Activated T-cell treated with anti-CD3 and anti-CD28 coated beads, Interleukin-2, amount 50 U/mL, for 4 hours (primary cell): ENCODE measurements at places on chromosomes 6 and 20. TPM values are rescaled to one million over a fixed set of nuclear protein-coding genes. Genes with fewer than 3 reads are reported as not detected.
A peak's percentile ranks its signal among the peaks of the same experiment; 100 is the strongest.

Gene TFAP2D
- not detected for total RNA-seq

Gene ZBP1
- not detected for total RNA-seq

DNA sequence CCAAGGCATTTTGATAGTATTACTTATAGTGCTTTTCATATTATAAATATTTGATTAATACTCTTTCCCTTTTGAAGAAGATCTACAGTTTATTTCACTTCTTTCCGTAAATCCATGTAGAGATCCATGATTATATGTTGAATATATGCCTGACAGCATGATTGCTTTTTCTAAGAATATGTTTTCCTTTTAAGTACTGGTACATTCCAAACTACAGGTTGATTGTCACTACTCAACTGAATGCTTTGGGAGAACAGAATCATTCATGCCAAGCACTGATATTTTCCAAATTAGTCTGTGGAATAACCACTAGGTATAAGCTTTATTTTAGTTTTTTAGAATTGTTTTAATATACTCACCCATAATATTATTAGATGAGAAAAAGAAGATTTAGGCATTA, 330.2 kb downstream of the BCKDHB start:
- no peak for DNase-seq

Gene HLA-DQB1
- total RNA-seq, result 6.2 TPM

- no peak for DNase-seq
These were observed 13.0 kb downstream of the TXNDC5 start for GRCh38 chr6:7897461-7898192.

DNA sequence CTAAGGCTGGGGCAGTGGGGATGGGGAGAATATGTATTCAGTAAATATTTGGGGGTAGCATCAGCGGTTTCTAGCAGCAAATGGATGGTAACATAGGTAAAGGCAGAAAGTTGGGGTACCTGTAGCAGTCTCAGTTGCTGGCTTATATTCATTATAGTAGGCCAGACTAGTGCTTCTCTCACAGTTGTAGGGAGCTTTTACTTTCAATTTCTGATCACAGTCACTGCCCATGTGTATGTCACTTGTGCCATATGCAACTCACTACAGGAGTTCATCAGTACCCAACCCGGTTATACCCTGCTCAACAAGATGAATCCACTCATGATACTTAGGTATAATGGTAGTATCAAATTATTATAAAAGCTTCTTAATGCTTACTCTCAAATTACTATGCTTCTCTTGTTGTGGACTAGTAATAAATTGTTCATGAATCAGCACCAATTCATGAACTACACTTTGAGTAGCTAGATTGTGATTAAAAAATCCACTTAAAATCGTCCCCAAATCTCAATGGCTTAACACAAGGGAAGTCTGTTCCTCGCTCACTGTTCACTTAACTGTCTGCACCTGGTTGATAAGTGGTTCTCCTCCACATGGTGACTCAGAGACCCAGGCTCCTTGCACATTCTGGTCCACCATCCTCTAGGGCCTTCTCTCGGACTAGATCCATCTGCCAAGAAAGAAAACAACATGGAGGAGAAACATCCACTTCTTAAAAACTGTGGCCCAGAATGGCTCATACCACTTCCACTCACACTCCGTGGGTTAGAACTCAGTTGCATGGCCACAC, 31.3 kb upstream of the MYLIP start:
- DNase-seq, result no peak

- peak; percentile 49 for DNase-seq
These were observed 37.6 kb upstream of the CCN6 start for GRCh38 chr6:112016320-112016719.

DNA sequence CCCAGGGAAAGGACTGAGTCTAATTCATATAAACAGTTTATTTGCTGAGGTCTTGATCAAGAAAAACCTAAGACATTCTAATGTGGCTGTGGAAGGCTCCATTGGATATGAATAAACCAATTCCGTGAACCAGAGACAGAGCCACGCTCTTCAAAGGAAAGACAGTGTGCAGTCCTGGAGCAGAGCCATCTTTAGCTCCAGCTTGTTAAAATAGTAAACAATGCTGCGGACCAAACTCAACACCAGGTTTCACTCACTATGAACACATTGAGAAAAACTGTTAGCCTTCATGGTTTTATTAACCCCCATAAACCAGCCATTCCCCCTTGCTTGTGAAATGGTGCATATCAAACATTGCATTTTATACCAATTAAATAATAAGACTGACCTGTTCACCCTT, 61.9 kb downstream of the COL9A1 start:
- no peak for DNase-seq

DNA sequence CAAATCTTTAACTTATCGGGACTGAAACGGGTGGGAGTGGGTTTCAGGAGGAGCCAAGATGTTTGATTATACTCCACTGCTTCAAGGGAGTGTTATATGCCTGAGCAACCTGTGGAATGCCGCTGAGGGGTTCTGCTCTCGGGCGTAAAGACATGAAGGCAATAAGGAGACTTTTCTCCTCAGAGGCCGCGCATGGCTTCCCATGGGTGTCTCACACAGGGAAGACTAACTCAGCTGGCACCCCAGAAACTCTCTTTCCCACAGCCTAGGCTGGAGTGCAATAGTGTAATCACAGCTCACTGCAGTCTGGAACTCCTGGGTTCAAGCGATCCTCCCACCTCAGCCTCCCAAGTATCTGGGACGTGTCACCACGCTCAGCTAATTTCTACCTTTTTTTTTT, 5.1 kb upstream of the C20orf141 start:
- DNase-seq, result no peak

DNA sequence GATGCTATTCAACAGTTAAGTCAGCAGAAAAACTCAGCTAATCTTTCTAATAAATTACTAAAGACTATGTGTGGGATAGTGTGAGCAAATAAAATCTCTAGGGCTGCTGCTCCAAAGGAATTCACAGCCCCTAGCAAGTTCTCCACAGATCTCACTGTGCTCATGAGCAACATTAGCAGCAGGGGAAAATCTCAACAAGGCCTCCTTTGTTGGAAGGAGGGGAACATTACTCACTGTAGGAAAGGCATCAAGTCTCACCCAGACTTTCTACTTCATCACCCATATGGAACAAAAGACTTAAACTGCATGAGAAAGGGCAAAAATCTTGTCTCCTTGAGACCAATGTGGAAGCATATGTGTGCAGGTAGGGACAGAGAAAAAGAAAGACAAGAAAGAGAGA, 726.4 kb upstream of the SLC35B3 start:
- DNase-seq, result no peak

GRCh38 chr6:80356545-80356944, 250.1 kb downstream of the BCKDHB start:
- DNase-seq, result no peak

GRCh38 chr6:7273709-7274108, 39.3 kb downstream of the SSR1 start:
- DNase-seq, result no peak

GRCh38 chr6:113709936-113710509, 147.1 kb upstream of the MARCKS start:
- no peak for DNase-seq

Gene BEND3
- total RNA-seq, result 11.1 TPM

Gene GTPBP2
- total RNA-seq, result 39.1 TPM

GRCh38 chr6:158799051-158799792, 19.9 kb downstream of the EZR start:
- no peak for DNase-seq

Gene CCN2
- total RNA-seq, result 0.32 TPM

GRCh38 chr20:19120569-19120968, 91.9 kb upstream of the SLC24A3 start:
- DNase-seq, result no peak

Gene PI3
- not detected for total RNA-seq

Gene PLEKHG1
- 8.0 TPM for total RNA-seq

DNA sequence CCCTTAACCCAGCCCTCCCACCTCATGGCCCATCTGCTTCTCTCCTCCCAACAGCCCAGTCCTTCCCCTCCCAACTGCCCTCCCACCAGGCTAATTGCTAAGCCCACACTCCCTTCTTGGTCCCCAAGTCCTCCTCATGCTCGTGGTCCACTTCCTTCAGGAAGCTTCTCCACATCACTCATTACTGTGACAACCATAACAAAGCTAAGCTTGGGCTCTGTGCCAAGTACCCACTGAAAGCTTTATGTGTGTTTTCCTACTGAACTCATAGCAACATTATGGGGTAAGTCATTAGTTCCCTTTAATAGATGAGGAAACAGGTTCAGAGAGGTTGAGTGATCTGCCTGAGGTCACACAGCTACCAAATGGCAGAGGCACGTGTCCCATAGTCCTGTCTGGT, 16.2 kb downstream of the FRS3 start:
- DNase-seq, result no peak

GRCh38 chr6:149248693-149249369, 68.7 kb upstream of the TAB2 start:
- DNase-seq, result no peak

Gene NFATC2
- total RNA-seq, result 48.9 TPM

DNA sequence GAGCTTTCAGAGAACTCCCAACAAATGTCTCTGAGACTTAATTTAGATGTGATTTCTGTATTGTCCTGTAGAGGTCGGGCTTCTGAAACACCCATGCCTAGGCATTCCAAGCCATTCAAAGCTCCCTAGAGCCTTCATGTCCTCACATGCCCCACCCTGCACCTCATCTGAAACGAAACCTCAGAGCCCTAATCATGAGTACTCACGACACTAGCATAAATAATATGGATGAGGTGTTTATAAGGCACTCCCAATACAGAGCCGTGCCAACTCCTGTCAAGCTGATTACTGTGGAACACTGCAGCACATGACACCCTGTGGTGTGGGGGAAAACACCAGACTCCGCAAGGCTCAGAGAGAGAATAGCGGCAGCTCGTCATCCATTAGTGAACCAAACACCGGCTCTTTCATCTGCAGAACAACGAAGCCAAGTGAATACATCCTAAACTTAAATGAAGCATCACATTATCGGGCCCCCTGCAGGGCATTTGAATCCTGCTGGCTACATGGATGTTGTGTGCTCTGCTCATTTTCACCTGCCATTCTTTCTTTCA, 83.8 kb downstream of the FNDC1 start:
- DNase-seq, result no peak

- no peak for DNase-seq
These were observed 36.3 kb upstream of the ZFAND3 start for GRCh38 chr6:37783025-37783855.

- DNase-seq, result no peak
These were observed 109.6 kb upstream of the RPS6KA2 start for GRCh38 chr6:166736634-166737033.

- no peak for DNase-seq
These were observed 75.8 kb downstream of the CAP2 start for GRCh38 chr6:17469006-17469832.

DNA sequence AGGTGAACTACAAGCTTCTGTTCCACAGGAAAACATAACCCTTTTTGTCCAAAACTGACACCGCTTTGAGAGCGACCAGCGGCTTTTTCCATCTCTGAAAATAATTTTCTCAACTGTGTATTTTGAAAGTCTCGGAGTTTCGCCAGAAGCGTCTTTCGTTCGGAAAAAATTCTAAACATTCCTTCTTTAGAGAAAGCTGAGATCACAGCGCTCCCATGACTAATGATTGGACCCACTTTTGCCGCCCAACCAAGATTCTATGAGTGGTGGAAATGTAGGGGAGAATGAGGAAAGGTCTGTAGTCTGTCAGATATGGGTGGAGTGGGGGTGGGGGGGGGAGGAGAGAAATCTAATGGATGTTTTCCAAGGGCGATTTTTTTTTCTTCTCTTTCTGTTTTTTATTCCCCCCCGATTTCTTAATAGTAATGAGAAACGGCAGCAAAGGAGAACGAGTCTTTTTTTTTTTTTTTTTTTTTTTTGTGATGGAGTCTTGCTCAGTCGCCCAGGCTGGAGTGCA, 189.3 kb downstream of the TRIM27 start:
- no peak for DNase-seq

DNA sequence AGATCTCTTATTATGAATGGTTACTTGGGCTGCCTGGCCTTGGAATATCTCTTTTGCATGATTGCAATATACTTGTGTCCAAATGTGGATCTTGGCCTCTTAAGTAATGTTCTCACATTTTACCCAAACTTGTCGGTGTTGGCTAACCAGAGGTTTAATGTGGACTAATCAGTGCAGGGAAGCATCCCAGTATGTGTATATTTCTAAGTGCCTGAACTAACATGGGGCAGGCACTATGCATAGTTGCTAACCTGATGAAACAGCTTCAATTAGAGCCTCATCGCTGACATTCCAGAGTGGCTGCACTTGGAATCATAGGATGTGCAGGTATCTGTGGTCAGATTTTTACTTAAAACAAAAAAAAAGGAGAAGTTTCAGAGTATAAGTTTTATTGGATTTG, 160.0 kb downstream of the PDE7B start:
- no peak for DNase-seq

- no peak for DNase-seq
These were observed 397.4 kb downstream of the MAFB start for GRCh38 chr20:40291493-40292135.

GRCh38 chr20:59453759-59454560, 150.4 kb upstream of the PHACTR3 start:
- no peak for DNase-seq

Gene SMLR1
- not detected for total RNA-seq

DNA sequence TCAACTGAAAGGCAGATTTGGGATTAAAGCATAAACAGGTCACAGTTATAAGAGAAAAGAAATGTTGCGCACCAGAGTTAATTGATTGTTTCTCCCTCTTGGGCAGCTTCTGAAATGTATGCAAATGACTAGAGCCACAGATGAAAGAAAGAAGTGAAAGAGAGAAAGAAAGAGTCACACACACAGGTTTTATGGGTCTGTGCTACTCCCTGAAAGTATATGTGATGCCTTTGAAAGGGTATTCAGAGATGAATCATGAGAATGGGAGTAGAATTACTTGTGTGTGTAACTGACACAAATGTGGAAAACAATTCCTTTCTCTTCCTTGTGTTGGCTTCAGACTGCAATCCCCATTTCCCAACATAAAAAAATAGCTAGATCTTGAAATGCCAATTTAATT, 196.9 kb downstream of the FOXA2 start:
- DNase-seq, result no peak

- no peak for DNase-seq
These were observed 19.0 kb upstream of the GSTA4 start for GRCh38 chr6:53014063-53014462.

GRCh38 chr6:54053881-54054391, 57.3 kb upstream of the MLIP start:
- no peak for DNase-seq

DNA sequence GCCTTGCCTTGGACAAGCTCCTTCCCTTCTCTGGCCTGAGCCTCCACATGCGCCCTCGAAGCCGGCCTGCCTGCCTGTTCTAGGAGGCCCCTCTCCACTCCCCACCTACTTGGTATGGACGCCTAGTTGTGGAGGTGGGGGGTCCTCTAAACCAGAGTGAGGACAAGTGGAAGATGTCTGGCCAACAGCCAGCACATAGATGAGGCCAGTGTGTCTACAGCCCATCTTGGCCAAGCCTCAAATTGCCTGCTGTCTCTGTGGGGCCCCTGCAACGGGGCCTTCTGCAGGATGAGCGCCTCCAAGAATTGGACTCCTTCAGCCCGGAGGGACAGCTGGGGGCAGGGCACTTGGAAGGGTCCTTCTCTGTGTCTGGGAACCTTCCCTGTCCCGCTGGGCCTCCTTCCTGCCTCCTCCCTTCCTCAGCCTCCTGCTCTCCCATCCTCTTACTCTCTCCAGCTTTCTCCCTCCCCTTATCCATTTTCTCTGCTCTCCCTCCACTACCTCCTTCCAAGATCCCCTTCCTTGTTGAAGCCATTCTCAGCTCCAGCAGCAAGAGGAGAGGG, 1.6 kb downstream of the MDFI start:
- DNase-seq, result no peak

Gene NELFCD
- total RNA-seq, result 119 TPM

Gene LAMP5
- total RNA-seq, result not detected

- DNase-seq, result no peak
These were observed 8.5 kb upstream of the PSMG4 start for GRCh38 chr6:3250231-3250675.
